ENCODE measurements at places on chromosomes 5 and 9.
A peak's percentile ranks its signal among the peaks of the same experiment; 100 is the strongest.

- DNase-seq: no peak
Measured at GRCh38 chr9:87698069-87698809, 27.7 kb upstream of the CTSL start.

GRCh38 chr5:172110260-172110815, 77.7 kb downstream of the STK10 start:
- no peak for DNase-seq

DNA sequence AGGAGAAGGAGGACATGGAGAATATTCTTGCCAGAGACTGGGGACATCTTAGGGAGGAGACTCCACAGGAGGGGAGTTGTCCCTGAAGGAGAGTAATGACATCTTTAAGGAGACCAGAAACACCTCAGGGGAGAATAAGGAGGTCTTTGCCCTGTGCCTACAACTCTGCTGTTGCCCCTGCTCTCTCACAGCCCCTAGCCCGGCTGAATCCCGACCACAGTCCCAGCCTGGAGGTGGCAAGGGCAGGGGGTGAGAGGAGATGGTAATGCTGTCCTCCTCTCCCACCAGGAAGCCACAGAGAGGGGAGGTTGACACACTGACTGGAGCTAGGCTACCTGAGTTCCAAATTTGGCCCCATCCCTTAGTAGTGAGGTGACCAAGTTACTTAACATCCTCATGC, 30.2 kb upstream of the ENHO start:
- no peak for DNase-seq

GRCh38 chr9:88177371-88177770, 39.1 kb upstream of the SPATA31C2 start:
- no peak for DNase-seq

- no peak for DNase-seq
Measured at GRCh38 chr5:96427824-96428223, 5.2 kb downstream of the PCSK1 start.

GRCh38 chr5:78335976-78336375, 24.4 kb upstream of the SCAMP1 start:
- no peak for DNase-seq

DNA sequence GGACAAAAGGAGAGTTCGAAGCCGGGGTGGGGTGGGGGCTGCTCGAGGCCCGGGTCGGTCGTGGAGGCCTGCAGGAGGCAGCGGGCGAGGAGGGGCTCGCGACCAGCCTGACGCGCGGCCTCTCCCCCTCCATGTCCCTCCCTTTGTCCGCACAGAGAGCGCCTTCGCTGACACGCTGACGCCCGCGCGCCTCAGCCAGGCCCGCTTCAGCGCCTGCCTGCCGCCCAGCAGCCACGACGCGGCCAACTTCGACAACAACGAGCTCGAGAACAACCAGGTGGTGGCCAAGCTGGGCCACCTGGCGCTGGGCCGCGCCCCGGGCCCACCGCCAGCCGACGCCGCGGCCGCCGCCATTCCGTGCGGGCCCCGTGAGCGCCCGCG, 42.2 kb downstream of the NEURL1B start:
- no peak for DNase-seq

DNA sequence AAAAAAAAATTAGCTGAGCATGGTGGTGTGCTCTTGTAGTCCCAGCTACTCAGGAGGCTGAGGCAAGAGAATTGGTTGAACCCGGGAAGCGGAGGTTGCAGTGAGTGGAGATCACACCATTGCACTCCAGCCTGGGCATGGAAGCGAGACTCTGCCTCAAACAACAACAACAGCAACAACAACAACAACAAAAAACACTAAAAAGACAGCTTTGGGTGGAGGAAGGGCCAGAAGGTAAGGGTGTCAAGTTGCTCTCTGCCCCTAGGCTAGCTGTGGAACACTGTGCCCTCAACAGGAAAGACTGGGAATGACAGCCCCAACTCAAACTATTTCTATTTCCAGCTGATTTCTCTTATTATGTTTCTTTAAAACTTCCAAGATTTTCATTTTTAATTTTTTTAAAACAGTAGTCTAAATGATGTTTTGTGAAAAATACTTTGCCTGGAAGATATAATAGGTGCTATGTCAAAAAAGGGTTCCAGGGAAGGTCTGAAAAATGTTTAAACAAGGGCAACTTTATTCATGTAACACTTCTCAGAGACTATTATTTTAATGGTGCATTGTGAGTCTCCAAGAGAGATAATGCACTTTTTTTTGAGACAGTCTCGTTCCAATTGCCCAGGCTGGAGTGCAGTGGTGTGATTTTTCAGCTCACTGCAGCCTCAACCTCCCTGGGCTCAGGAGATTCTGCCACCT, 29.9 kb downstream of the CLINT1 start:
- no peak for DNase-seq

- no peak for DNase-seq
Measured at GRCh38 chr9:34440017-34440416, 18.4 kb downstream of the FAM219A start.

- DNase-seq: no peak
Measured at GRCh38 chr5:171770153-171770552, 15.5 kb upstream of the SMIM23 start.

DNA sequence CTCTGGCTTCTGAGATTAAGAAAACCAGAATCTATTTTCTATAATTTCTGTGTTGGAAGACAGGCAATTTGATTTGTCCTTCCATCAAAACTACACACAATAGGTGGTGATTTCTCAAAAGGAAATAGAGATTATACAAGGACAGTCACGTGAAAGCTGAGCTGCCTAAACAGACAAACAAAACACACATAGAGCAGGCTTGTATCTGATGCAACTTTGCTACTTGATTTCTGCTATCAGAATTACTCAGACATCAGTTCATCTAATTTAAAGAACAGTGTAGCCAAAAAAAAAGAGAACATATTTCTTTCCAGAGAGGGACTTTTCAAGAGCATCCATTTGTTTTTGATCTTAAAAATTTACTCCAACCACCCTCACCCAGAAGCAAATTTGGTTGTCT, 2128.3 kb upstream of the C9orf72 start:
- DNase-seq: no peak

GRCh38 chr5:178234750-178235587, 2.4 kb upstream of the PHYKPL start:
- peak; percentile 77 for DNase-seq

GRCh38 chr9:93037476-93037971, 21.0 kb upstream of the SUSD3 start:
- no peak for DNase-seq

DNA sequence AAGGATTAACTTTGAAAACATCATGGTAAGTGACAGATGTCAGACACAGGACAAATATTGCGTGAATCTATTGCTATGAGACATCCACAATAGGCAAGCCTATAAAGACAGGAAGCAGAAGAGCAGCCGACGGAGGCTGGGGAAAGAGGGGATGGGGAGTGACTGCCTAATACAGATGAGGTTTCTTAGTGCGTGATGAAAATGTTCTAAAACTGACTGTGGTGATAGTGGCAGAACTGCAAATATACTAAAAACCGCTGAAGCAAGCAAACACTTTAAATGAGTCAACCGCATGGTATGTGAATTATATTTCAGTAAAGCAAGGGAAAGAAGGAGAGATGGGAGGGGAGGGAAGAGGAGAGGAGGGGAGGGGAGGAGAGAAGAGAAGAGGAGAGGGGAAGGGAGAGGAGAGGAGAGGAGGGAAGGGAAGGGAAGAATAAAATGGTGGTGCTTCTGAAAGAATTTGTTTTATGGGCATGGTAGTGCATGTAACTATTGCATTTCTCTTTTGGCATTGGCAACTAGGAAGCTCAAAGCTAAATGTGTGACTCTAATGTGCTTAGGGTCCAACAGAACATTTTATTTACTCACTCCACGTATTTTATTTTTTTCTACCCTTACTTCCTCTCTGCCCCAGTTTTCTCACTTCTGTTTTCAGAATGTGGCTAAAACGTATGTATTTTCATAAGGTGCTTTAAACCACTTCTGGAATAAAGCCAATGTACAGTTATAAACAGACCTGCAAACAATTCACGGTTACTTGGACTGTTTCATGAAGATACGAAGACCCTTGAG, 21.3 kb downstream of the AKNA start:
- peak; percentile 58 for DNase-seq

DNA sequence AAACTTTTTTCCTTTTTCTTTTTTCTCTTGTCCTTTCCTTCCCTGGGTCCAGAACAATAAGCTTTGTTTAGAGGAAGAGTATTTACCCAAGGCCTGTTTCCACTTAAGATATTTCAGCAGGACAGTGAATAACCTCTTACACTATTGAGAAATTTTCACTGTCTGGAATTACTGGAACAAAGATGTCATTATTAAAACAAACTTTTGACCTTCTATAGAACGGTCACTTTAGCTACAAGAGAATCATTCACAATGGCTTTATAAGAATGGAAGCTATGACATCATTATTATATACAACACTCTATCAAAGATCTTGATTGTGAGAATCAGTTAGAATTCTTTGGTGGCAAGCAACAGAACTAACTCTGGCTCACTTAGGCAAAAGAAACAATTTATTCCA, 22.0 kb upstream of the ARHGAP26 start:
- DNase-seq: no peak

DNA sequence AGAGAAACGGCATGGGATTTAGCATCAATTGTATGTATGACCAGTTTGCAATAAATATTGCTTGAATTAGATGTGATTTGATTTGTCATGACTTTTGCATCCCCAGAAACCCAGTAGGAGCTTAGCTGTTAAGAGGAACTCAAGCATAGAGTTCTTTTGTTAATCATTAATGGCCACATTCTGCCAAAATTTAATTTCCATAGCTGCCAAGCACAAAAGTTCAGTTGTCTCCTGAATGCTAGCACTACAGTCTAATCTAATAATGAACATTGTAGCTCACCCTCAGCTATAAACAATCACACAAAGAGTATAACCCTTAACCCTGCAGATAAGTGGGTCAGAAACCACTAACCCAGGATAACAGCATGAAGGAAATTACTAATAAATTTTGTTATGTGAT, 169.8 kb upstream of the GRAMD2B start:
- no peak for DNase-seq

DNA sequence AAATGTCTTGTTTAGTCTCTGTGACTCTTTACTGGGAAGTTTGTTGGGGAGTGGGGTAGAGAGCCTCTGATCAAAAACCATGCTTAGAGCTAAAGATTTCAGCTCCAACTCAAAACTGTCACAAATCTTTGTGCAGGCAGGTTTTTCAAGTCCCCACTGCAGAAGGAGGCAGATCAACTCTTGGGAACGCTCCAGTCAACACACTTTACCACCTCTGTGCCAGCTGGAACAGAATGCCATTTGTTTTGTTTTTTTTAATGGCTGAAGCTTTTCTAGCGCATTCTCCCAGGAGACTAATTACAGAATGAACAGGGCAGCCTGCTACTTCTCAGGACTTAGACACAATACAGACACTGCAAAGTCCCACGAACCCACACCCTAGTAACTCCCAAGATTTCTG, 17.9 kb upstream of the LHX6 start:
- DNase-seq: no peak
